ENCODE measurements at places on chromosomes 2 and 18.
A peak's percentile ranks its signal among the peaks of the same experiment; 100 is the strongest.

- DNase-seq = no peak
These were observed 783.2 kb upstream of the CDH2 start for GRCh38 chr18:28960146-28960545.

- no peak for DNase-seq
These were observed 108.2 kb downstream of the RHBDD1 start for GRCh38 chr2:226943862-226944620.

GRCh38 chr2:48668992-48669391, 51.3 kb downstream of the GTF2A1L start:
- no peak for DNase-seq

DNA sequence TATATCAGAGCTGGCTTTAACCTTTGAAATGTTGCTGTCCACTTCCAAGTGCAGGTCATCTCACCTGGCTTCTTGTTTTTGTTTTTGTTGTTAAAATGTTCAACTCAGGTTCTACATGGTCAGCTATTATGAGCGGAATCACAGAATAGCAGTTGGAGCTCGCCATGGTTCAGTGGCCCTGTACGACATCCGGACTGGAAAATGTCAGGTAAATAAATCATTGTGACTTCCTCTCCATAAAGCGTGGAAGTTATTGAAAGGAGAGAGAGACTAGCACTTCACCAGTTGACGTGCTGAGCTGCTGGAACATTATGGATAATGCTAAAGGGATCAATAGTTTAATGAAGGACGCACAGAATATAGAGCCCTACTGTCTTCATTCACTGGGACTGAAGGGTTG, 184.6 kb upstream of the BOD1L2 start:
- DNase-seq = no peak

DNA sequence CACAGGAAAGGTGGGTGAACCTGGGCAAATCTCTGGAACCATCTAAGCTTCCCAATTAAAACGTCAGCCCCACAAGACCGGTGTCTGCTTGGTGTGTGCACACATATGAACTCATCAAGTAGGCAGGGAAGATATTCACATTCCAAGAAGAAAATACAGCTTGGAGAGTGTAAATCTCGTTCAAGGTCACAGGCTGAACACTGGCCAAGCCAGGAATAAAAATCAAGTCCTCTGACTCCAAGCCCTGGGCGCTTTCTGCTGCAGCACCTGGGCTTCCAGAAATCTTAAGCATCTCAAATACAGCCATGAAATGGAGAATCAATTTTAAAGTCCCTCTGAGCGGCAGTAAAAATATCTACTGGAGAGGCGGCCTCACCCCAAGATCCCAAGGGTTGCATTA, 150.9 kb downstream of the TWIST2 start:
- no peak for DNase-seq

- DNase-seq = no peak
These were observed 38.9 kb downstream of the INO80C start for GRCh38 chr18:35458677-35459441.

- DNase-seq = no peak
These were observed 807 bp upstream of the NEU4 start for GRCh38 chr2:241808051-241808720.

GRCh38 chr2:176133389-176133788, 3.9 kb downstream of the HOXD8 start:
- DNase-seq = no peak

DNA sequence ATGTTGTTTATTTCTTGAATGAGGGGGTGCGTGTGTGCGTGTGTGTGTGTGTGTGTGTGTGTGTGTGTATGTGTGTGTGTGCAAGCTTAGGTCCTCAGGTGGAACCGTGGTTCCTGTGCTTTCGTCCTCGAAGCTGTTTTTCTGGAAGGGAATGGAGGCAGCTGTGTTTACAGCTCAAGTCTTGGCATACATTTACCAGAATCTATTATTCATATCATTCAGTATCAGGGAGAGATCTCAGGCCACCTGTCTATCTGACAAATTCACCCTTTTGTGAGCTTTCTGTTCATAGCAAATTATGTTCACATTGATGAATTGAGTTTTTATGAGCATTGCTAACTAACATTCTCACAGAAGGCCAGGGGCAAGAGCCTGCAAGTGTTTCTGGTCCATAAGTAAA, 550.4 kb downstream of the ARHGAP15 start:
- DNase-seq = no peak

GRCh38 chr2:239316562-239317465, 84.0 kb downstream of the HDAC4 start:
- no peak for DNase-seq

DNA sequence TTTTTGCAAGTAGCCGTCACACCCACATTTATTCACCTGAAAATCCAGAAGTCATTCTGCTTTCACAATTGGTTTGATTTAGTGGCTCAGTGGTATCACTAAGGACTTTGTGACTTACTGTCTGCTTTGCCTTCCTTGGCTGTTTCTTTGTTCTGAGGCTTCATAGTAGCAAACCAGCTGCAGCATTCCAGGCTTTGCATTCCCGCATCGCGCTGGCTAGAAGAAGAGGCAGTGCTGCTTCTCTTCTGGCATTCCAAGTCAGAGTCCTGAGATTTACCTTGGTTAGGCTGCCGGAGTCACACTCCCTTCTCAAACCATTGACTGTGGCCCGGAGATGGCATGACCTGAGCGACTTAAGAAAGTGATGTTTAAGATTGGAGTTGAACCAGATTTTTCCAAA, 35.1 kb downstream of the MYO1B start:
- DNase-seq = no peak

DNA sequence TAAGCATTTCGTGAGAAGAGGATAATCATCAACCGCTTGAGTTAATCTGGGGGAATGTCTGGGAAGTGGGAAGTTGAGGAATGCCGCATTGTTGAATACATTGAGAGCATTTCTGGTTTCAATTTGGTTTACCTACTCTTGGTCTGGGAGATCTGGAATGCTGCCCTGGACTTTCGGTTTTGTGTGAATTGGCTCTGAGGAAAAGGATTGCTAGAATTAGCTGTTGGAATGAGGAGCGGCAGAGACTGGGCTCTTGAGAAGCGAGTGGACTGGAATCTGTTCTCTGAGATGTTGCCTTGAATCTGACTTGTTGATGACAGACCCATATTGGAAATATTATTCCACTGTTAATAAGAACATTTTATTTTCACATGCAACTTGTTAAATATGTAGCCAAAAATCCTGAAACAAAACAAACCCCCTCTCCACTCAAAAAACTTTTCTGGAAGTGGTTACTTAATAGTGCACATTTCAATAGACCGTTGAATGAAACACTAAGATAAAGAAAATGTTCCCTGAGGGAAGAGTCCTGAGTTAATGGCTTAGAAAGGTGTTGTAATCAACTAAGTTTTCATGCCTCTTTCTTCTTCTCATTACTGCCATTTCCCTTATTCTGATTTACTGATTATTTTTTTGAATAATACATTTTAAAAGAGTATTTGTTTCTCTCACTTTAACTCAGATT, 50.8 kb downstream of the PTPRM start:
- no peak for DNase-seq

DNA sequence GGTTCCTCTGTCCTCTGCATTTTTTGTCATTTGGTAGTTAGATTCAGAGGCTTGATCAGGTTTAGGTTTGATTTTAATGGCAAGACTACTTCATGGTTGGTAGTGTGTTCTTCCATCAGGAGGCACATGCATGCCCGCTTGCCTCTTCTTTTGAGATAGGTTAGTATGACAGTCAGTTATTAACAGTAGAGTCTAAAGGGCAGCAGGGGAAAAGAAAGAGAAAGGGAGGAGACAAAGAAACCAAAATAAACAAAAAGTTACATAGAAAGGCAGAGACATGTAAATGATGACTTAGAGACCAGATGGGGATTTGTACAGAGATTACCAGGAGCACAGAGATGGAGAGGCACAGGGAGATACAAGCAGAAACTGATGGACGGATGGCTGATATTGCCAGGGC, 10.2 kb upstream of the RMP24 start:
- no peak for DNase-seq

DNA sequence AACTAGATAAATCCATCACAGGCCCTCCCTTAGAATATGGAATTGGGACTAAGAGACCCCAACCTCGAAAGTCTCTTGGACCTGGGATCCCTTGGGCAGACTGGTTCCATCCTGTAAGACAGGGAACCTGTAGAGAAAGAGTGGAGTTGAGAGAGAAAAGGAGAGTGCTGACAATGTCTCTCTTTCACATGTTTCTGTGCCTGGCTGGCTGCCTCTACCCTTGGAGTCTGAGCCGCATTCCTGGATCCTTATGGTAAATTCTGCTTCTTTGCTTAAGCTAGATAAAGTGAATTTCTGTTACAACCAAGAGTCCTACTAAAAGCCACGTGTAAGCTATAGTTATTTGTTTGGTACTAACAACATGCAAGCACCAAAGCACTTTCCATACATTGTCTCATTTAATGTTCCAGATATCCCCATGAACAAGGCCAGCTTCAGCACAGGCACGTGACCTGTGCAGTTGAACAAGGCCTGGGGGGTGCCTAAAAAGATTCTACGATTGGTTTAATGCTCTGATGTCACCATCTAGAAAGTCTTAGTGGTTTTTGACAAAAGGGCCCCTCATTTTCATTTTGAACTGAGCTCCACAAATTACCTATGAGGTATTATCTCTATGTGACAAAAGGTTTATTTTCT, 2.1 kb upstream of the PUM2 start:
- no peak for DNase-seq

GRCh38 chr2:2645162-2645855, 314.2 kb upstream of the MYT1L start:
- DNase-seq = no peak

- DNase-seq = no peak
These were observed 7.6 kb downstream of the SDC1 start for GRCh38 chr2:20217041-20217970.

DNA sequence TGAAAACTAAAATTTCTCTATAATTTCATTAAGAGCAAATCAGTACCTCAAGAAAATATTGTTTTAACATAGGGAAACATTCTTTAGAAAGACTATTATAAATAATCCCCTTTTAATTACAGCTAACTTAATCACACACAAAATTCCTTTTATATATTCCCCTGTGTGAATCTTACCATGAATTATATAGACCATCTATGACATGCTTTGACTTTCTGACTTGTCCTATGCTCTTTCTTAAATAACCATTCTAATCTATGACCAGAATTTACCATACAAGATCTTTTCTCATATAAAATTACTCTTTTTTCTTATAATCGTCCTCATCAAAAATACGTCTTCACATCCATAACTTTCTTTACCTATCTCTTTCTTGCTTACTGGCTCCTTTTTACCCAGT, 824.2 kb upstream of the FAM98A start:
- no peak for DNase-seq

- DNase-seq = no peak
These were observed 67.5 kb downstream of the EMILIN2 start for GRCh38 chr18:2914185-2914880.

- DNase-seq = no peak
These were observed 286.2 kb upstream of the SALL3 start for GRCh38 chr18:78693429-78693828.

DNA sequence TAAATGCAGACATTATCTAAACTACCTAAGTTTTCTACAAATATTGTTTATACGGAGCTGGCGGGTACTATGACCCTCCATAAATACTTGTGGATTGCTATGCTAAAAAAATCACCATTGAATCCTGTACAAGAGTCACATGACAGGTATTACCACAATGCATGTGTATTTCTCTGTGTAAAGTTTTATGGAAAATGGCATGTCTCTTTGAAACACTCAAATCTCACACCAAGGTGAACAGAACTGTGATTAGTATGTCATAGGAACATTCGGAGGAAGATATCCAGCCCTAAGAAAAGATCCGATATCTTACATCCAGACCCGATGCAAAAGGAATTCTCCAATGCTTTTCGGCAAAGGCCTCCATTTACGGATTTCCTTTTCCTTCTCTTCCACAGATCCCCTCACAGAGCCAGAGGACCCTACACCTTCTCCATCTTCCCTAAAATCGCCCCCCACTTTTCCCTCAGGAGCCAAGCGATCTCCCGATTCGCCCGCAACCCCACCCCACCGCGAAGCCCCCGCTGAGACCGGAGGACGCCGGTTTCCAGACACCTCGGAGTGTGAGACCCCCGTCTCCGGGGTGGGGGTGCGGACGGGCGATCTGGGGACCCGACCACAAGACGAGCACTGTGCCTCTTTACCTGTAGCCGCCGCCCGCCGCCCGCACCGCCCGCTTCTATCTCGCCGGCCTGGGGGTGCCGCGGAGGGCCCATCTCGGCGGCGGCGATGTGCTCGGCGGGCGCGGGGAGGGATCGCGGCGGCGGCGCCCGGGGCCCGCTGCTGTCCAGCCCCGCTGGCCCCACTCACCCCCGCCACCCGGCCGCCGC, 1.2 kb downstream of the SAP130 start:
- no peak for DNase-seq

- no peak for DNase-seq
These were observed 74.4 kb downstream of the MEIS1 start for GRCh38 chr2:66509326-66509811.

DNA sequence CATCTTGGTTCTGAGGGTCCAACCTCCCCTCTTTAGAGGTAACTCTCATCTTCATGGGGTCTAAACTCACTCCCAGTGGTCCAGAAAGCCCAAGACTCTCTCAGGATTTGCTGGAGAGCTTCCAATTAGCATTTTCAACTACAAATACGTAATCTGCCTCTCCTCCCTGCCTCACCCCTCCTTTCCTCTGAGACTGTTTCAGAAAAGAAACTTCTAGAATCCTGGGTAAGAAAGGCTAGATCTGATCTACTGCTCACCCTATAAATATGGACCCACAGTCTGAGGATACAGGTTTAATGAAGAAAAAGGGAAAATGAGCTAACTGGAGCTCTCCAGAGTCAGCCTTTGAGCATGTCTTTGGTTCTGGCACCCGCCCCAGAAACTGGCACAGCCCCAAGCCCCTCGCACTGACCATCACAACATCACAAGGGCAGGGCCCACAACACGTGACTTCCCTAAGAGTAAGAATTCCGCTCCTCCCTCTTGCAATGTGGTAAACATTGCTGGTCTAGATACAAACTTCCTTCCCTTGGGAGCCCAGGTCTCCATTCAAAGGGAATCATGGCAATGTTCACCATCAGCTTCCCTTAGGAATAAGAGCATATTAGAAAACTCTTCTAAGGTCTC, 21.7 kb upstream of the IHH start:
- no peak for DNase-seq

- DNase-seq = peak; percentile 49
These were observed 44.4 kb downstream of the FBLN7 start for GRCh38 chr2:112182581-112183034.

Measured in stimulated activated CD4-positive, alpha-beta T cell treated with anti-CD3 and anti-CD28 coated beads, Interleukin-12 subunit alpha, Interleukin-12 subunit beta, amount 100 ng/mL, for 4 hours (primary cell).